ENCODE measurements at places on chromosomes 4 and X.
A peak's percentile ranks its signal among the peaks of the same experiment; 100 is the strongest.

DNA sequence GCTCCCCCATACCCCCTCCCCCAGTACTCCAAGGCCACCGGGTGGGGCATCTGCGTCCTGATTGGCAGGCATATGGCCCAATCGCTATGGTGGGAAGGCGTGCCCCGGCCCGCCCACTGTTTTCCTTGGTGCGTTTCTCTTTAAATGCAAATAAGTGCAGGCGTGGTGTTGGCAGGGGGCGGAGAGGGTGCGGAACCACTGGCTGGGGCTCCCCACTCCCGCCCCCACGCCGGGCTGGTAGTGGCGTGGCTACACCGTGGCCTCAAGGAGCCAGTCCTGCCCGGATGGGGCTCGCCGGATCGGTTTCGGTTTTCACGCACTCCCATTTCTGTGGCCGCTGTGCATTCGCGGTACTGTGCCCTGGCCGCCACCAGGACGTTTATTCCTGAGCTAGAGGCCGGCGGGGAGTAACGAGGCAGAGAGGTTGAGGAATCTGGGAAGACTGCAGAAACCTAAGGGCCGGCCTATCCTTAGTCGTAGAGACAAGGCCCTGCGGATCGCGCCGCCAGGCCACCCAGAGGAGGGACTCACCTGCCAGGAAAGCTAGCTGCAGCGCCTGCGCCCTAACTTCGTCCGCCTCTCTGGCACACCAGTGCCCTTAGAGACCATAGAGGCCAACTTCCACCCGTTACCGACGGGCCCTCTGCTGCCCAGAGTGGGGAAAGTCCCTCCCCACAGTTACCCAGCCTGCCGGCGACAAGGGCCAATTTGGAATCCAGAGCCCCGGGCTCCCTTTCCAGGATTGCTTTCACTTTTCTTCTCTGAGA, 410 bp upstream of the AMER1 start:
- peak; percentile 75 for DNase-seq

- DNase-seq = no peak
These were observed 29.5 kb upstream of the IL3RA start for GRCh38 chrX:1306909-1307625.

GRCh38 chrX:13339607-13340006, 19.8 kb upstream of the ATXN3L start:
- no peak for DNase-seq

DNA sequence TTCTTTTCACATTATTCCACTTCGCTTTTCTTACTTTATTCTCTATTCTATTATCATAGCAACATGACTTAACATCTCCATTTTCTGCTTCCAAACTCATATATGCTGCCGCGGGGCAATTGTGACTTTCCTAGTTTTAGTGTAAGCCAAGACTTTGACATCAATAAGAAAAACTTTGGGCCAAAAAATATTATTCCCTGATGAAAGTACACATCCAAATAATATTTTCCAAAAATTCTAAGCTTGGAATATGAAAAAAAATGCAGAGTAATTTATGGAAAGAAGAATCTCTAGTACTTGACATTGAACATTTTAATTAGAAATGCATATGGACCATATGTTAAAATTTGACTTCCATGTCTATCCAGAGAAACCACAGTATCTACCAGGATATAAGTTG, 995.1 kb upstream of the INTU start:
- no peak for DNase-seq

DNA sequence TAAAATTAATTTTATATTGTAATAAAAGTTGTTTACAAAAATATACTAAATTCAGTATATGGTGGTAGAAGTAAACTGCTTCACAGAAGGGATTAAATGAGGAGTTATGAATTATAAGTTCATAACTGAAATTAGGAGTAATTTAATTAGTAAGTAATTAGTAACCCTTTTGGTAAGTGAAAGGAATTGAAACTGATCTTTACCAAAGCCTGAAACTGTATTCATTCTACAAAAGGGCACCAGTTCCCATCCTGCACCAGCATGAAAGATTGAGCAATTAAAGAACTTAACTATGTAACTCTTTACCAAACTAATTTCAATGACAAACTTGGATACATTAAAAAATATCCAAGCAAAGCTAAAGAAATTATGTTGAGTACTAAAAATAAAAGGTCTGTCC, 8.2 kb downstream of the MED14 start:
- no peak for DNase-seq

- no peak for DNase-seq
These were observed 48.7 kb downstream of the ATP10D start for GRCh38 chr4:47533689-47534347.
